ENCODE measurements at places on chromosomes 7 and 10. TPM values are rescaled to one million over a fixed set of nuclear protein-coding genes. Genes with fewer than 3 reads are reported as not detected.

The PANK1 gene
- 5.3 TPM for polyA plus RNA-seq

GRCh38 chr7:29445736-29446135, 117.9 kb upstream of the PRR15 start:
- no peaks in the 10 kb centered on the region for H3K27me3 ChIP-seq
- H3K27ac ChIP-seq = no peak overlapping the region
- H3K4me1 ChIP-seq = no peaks in the 10 kb centered on the region

- H3K4me3 ChIP-seq = no peak overlapping the region
- no peaks in the 10 kb centered on the region for H3K4me1 ChIP-seq
- H3K27me3 ChIP-seq = no peaks in the 10 kb centered on the region
- DNase-seq = no peak
- H3K36me3 ChIP-seq = no peaks in the 10 kb centered on the region
- no peak overlapping the region for H3K27ac ChIP-seq
These were observed 26.7 kb downstream of the PIK3CG start for GRCh38 chr7:106891548-106892410.

DNA sequence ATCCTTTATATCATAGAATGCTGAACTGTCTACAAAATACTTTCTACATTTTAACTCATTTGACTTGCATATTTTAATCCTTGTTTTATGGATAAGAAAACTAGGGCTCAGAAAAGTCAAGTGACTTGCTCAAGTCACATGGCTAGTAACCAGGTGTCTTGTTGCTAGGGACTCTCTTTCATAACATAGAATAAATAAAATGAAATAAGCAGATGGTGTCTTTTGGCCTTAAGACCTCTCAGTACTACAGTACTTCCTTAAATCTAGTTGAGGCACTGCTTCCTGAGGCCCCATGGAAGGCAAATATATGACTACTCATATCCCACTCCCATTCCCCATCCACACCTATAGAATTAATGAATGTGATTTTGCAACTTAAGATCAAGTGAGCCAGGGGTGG, 87.9 kb downstream of the CDK6 start:
- peaks cover 13% of the 10 kb centered on the region for H3K4me1 ChIP-seq
- H3K27me3 ChIP-seq = no peaks in the 10 kb centered on the region
- DNase-seq = no peak
- no peak overlapping the region for H3K27ac ChIP-seq
- no peaks in the 10 kb centered on the region for H3K36me3 ChIP-seq
- H3K4me3 ChIP-seq = no peak overlapping the region

DNA sequence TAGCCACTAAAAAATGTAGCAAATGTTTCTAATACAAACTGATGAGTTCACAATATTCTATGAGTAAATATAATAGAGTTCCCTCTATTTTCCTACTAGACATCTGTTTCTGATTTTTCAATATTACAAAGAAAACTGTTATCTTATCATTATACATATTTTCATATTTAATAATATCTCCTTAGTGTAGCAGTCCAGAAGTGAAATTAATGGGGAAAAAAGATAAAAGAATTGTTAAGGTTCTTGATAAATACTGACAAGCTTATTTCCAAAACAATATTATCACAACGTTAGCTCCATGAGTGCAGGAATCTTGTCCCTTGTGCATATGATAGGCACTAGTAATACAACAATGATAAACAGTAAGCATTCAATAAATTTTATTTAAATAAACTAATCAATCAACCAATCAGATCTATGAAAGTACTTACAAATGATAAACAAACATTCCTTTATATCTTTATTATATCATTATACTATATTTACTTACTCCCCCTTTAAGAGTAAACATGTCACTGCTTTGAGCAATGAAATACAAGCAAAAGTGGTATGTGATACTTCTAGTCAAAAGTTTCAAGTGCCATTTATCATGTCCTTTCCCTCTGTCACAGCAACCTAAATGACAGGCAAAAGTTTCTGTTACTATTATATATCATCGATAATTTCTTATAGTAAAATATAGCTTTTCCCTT, 103.1 kb downstream of the IMMP2L start:
- no peak overlapping the region for H3K4me3 ChIP-seq
- no peaks in the 10 kb centered on the region for H3K27me3 ChIP-seq
- no peak overlapping the region for H3K27ac ChIP-seq
- no peaks in the 10 kb centered on the region for H3K36me3 ChIP-seq

GRCh38 chr7:153444641-153445040, 607.6 kb upstream of the DPP6 start:
- H3K4me3 ChIP-seq = no peak overlapping the region
- H3K36me3 ChIP-seq = no peaks in the 10 kb centered on the region
- H3K27ac ChIP-seq = no peak overlapping the region
- H3K27me3 ChIP-seq = no peaks in the 10 kb centered on the region

The CLDN12 gene
- 41.8 TPM for polyA plus RNA-seq

Measured in fibroblast of lung (primary cell).